ENCODE measurements at places on chromosomes 4 and X. TPM values are rescaled to one million over a fixed set of nuclear protein-coding genes. Genes with fewer than 3 reads are reported as not detected.

PPBP gene
- not detected for total RNA-seq

DNA sequence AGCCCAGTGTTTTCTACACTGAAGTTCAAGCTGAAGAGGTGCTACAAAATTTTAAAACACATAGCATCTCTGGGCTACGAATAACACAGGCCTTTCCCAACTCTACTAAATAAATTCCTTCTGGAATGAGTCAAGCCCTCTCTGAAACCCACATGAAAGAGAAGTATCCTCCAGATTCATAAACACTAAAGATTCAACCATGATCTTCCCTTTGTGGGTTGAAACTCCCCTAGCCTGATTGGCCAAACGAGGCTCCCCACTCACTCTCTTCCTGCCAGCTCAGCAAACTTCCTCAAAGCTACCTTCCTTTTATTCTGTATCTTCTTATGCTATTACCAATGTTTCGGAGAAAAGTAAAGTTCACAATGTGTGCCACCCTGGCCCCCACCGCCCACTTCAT lies 95.4 kb downstream of the NKX6-1 start:
- no peaks in the 10 kb centered on the region for H3K36me3 ChIP-seq
- no peak overlapping the region for H3K27ac ChIP-seq
- no peaks in the 10 kb centered on the region for H3K4me1 ChIP-seq
- no peak overlapping the region for H3K4me3 ChIP-seq
- no peak for DNase-seq

- no peak for DNase-seq
- no peaks in the 10 kb centered on the region for H3K4me1 ChIP-seq
- H3K27ac ChIP-seq: no peak overlapping the region
- H3K36me3 ChIP-seq: no peaks in the 10 kb centered on the region
Measured at GRCh38 chrX:25858273-25858880, 279.8 kb upstream of the MAGEB18 start.

GRCh38 chr4:186820391-186820891 lies 96.8 kb upstream of the FAT1 start:
- H3K27me3 ChIP-seq: no peaks in the 10 kb centered on the region
- no peaks in the 10 kb centered on the region for H3K36me3 ChIP-seq
- no peak for DNase-seq
- H3K4me1 ChIP-seq: peaks cover 9% of the 10 kb centered on the region

DNA sequence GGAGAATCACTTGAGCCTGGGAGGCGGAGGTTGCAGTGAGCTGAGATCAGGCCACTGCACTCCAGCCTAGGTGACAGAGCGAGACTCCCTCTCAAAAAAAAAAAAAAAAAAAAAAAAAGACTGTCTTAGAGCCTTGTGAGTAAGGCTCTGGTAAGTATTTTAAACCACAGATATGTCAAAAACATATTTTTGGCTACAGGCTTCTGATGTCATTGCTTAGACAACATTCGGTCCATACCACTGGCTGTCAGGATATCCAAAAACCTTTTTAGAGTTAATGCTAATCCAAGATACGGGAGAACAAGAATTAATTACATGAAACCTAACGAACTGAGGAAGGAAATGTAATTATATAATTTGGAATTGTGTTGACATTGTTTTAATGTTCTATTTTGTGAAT lies 999.5 kb upstream of the PABPC4L start:
- H3K4me3 ChIP-seq: no peak overlapping the region
- no peak overlapping the region for H3K27ac ChIP-seq
- H3K27me3 ChIP-seq: no peaks in the 10 kb centered on the region
- DNase-seq: no peak
- H3K4me1 ChIP-seq: peaks cover 7% of the 10 kb centered on the region
- H3K36me3 ChIP-seq: no peaks in the 10 kb centered on the region

- H3K27me3 ChIP-seq: no peaks in the 10 kb centered on the region
- H3K4me1 ChIP-seq: no peaks in the 10 kb centered on the region
- no peak for DNase-seq
Measured at GRCh38 chr4:12658146-12658545, 826.0 kb downstream of the RAB28 start.

- no peak overlapping the region for H3K4me3 ChIP-seq
- DNase-seq: no peak
- H3K27ac ChIP-seq: no peak overlapping the region
- H3K27me3 ChIP-seq: no peaks in the 10 kb centered on the region
- no peaks in the 10 kb centered on the region for H3K36me3 ChIP-seq
Measured at GRCh38 chr4:7255488-7255881, 63.1 kb downstream of the SORCS2 start.

DNA sequence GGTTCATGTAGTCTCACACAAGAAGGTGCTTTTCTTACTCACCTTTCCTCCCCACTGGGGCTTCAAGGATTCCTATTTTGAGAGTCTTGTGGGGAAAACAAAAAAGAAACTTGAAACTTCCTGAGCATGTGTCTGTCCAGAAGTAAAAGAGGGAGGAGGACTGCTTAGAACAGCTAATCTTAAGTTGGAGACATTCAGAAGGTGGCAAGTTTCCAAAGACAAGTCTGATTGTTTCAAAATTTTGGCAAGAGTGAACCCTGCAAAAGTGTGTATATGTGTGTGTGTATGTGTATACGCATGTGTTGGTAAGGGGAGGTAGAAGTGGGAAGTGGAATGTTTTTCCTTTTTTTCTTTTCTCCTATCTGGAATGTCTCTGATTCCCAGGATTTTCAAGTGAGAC lies 189.0 kb upstream of the FRMPD4 start:
- H3K36me3 ChIP-seq: no peaks in the 10 kb centered on the region
- H3K27ac ChIP-seq: no peak overlapping the region
- no peak for DNase-seq
- no peaks in the 10 kb centered on the region for H3K4me1 ChIP-seq
- no peak overlapping the region for H3K4me3 ChIP-seq
- H3K27me3 ChIP-seq: no peaks in the 10 kb centered on the region
